Uterus (tissue), 4 donors: ENCODE measurements at places on chromosomes 12 and 14.

DNA sequence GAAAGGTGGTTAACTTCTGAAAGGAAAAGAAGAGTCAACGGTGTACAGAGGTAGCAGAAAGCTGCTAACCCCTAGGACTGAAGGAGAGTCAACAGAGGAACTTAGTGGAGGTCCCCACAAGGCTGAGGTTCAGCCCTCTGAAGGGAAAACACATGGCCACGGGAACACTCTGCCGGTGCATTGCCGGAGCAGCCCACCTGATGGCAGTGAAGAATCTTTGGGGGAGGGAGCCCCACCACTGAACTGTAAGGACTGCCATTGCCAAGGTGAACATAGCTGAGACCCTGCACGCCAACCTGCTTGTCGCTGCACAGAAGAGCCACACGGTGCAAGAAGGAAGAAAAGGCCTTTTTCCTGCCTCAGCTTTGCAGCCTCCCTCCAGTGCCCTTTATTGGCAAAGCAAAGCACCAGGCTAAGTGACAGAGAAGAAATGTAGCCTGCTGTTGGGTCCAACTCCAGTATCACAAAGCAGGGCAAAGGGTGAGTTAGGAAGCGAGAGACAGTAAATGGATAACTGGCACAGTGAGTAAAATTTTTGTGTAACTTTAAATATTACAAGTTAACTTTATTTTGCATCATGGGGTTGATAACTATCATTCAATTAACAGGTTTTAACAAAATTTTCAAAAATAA, 76.9 kb downstream of the LIN52 start:
- no peak overlapping the region for H3K27ac ChIP-seq
- no peaks in the 10 kb centered on the region for H3K4me1 ChIP-seq
- H3K27me3 ChIP-seq = no peaks in the 10 kb centered on the region

GRCh38 chr12:90304231-90304630, 595.6 kb upstream of the ATP2B1 start:
- no peaks in the 10 kb centered on the region for H3K27me3 ChIP-seq
- H3K27ac ChIP-seq = no peak overlapping the region
- H3K4me1 ChIP-seq = no peaks in the 10 kb centered on the region
- no peak overlapping the region for H3K4me3 ChIP-seq
- no peaks in the 10 kb centered on the region for H3K36me3 ChIP-seq

DNA sequence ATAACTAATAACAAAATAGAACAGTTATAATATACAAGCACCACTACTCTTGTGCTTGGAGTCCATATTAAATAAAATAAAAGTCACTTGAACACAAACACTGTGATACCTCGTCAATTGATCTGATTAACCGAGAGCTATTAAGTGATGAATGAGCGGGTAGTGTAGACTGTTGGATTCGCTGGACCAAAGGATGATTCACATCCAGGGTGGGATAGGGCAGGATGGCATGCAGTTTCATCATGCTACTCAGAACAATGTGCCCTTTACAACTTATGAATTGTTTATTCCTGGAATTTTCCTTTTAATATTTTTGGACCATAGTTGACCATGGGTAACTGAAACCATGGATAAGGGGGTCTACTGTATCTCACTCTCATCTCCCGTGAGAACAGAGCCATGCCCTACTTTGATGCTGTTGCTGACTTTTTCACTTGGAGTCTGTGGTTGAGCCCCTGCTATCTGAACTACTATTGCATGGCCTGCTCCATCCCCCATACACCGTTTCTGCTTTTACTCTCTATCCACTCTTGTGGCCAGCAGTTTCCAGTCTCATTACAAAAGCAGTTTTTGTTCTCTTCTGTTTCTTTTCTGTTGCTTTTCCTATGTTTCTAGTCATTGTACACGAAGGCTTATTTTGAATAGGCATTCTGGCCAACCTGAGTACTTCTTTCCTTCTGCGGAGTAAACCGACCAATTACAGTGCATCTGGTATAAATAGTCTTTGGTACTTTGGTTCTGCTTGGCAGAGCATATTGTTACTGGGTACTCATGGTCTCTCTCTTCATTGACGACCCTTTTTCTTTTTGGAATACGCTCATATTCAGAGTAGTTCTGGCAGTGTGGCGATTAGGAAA, 12.2 kb downstream of the TMTC2 start:
- no peaks in the 10 kb centered on the region for H3K4me1 ChIP-seq
- no peak overlapping the region for H3K4me3 ChIP-seq
- no peak for DNase-seq
- no peaks in the 10 kb centered on the region for H3K27me3 ChIP-seq
- no peaks in the 10 kb centered on the region for H3K36me3 ChIP-seq

DNA sequence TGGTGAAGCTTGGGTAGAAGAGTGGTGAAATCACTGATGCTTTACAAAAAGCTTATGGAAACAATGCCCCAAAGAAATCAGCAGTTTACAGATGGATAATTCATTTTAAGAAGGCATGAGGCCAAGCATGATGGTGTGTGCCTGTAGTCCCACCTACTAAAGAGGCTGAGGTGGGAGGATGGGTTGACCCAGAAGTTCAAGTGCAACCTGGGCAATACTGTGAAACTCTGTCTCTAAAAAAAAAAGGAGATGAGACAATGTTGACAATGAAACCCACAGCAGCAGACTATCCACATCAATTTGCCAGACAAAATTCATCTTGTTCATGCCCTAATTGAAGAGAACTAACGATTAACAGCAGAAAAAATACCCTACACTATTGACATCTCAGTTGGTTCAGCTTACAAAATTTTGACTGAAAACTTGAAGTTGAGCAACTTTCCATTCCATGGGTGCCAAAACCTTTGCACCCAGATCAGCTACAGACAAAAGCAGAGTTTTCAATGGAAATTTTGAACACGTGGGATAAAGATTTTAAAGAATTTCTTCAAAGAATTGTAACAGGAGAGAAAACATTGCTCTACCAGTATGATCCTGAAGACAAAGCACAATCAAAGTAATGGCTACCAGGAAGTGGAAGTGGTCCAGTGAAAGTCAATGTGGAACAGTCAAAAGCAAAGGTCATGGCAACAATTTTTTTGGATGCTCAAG, 26.7 kb downstream of the BTG1 start:
- no peaks in the 10 kb centered on the region for H3K4me1 ChIP-seq
- no peak overlapping the region for H3K27ac ChIP-seq
- H3K4me3 ChIP-seq = no peak overlapping the region
- H3K27me3 ChIP-seq = no peaks in the 10 kb centered on the region
- H3K36me3 ChIP-seq = no peaks in the 10 kb centered on the region
- DNase-seq = no peak

DNA sequence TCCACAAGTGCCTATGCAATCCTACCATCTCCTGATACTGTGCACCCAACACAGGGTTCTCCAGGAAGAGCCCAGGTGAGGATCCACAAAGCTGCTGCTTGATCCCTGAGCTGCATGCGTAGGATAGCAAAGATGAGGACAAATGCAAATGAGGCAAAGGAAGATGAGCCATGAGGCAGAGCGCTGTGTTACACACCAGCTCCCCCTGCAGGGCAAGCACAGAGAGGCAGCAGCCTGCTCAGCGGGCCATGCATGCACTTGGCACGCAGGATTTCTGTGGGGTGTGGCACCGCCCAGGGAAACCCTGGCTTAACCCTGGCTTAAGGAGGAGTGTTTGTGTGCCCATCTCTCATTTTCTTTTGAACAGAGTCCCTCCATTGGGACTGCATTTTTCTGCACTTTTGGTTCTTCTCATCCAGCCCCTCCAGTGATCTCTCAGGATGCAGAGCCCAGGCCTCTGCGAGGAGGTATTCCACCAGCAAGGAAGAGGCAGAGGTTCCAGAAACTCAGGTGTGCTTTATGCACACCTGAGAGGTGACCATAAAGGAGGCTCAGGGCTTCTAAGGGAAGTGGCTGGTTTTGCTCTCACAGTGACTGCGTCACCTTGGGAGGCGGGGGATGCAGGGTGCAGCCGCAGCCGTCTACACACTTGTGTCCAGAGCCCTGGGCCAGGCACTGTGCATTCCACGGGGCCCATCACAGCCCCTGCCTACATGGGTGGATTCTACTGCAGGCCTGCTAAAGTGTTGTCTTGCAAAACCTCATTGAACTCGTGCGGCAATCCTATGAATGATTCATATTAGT, 973.3 kb upstream of the TMEM132C start:
- H3K27me3 ChIP-seq = no peaks in the 10 kb centered on the region
- H3K27ac ChIP-seq = no peak overlapping the region
- H3K4me1 ChIP-seq = no peaks in the 10 kb centered on the region
- DNase-seq = no peak
- no peaks in the 10 kb centered on the region for H3K36me3 ChIP-seq

- H3K27me3 ChIP-seq = no peaks in the 10 kb centered on the region
- no peaks in the 10 kb centered on the region for H3K4me1 ChIP-seq
- no peak overlapping the region for H3K4me3 ChIP-seq
- H3K36me3 ChIP-seq = no peaks in the 10 kb centered on the region
- H3K27ac ChIP-seq = no peak overlapping the region
Observed at GRCh38 chr12:82524641-82525040, 162.1 kb upstream of the TMTC2 start.

- no peak for DNase-seq
- H3K36me3 ChIP-seq = no peaks in the 10 kb centered on the region
- H3K27ac ChIP-seq = no peak overlapping the region
- no peaks in the 10 kb centered on the region for H3K4me1 ChIP-seq
Observed at GRCh38 chr12:99960311-99960710, 24.4 kb downstream of the ANKS1B start.

GRCh38 chr12:128807161-128807724, 16.5 kb downstream of the SLC15A4 start:
- no peak overlapping the region for H3K4me3 ChIP-seq
- no peak for DNase-seq
- H3K27ac ChIP-seq = no peak overlapping the region
- H3K4me1 ChIP-seq = no peaks in the 10 kb centered on the region
- H3K36me3 ChIP-seq = no peaks in the 10 kb centered on the region
- H3K27me3 ChIP-seq = no peaks in the 10 kb centered on the region

GRCh38 chr12:112401903-112402498, 7.4 kb downstream of the RPL6 start:
- DNase-seq = no peak
- H3K27me3 ChIP-seq = no peaks in the 10 kb centered on the region
- no peaks in the 10 kb centered on the region for H3K36me3 ChIP-seq

DNA sequence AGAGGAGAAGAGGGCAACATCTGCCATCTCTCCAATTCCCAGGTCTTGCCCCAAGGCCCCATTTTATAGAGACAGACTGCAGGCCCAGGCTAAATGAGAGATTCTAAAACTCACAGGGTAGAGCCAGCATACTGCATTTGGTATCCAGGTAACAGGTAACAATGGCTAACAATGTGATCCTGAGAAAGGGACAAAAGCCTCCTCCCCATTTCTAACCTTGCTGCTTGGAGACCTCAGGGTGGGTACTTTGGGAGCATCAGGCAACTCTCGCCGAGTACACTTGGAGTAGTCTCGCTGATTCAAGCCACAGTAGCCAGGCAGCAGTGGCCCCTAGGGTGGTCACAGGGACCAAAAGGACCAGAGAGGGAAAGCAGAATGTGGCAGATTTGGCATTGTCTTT, 162.6 kb upstream of the PLEKHA5 start:
- H3K4me3 ChIP-seq = no peak overlapping the region
- no peaks in the 10 kb centered on the region for H3K4me1 ChIP-seq
- no peak overlapping the region for H3K27ac ChIP-seq
- no peaks in the 10 kb centered on the region for H3K36me3 ChIP-seq
